ENCODE measurements at places on chromosomes 16 and 17.

DNA sequence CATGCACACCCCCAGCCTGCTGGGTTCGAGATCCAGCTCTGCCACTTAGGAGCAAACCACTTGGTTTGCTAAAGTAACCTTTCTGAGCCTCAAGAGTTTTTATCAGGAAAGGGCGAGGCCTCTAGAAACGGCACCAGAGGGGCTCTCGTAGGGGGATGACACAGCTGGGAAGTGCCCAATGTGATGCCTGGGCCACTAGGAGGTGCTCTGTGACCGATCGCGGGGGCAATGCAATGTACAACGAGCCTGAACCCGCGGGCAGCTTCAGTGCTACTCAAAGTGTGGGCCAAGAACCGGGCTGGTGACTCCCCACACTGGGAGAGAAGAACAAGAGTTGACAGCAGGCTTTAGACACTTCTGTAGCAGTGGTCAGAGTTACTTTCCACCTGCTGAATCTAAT is 9.4 kb downstream of the C16orf89 start:
- DNase-seq, result peak; percentile 81

GRCh38 chr16:6356911-6357310 is 975.7 kb upstream of the RBFOX1 start:
- no peak for DNase-seq

GRCh38 chr16:53465606-53466280 is 31.5 kb downstream of the RBL2 start:
- DNase-seq, result no peak

DNA sequence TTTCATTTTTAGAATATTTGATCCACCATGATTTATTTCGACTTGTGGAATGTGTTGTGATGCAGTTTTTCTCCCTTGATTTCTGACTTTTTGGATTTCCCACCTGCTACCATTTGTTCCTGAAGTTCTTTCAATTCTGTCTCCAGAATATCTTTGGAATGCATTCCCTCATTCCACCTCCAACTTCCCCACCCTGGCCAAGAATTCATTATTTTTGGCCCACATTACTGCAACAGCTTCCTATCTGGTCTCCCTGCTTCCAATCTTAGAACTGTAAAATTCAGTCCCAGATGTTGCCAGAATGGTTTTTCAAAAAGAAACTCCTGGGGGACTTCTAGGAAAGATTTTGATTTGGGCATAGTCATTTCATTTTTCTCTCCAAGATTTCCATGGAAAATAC is 182.3 kb upstream of the HS3ST4 start:
- no peak for DNase-seq

DNA sequence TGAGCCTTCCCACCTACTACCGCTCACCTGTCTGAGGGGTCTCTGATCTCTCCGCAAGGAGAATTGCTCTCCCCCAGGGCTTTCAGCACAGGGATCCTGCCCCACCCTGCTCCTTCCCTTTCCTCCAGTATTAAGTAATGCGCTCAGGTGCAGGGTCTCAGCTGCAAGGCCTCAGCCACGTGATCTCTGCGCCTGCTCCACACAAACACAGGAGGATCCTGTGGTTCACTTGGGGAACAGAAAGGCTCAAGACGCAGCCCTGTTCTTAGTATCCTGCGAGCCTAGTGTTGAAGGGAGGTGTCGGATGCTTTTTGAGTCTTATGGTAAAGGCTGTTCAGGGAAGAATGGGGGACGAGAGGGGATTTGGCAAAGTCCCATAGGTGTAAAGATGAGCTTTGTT is 41.6 kb upstream of the GCSH start:
- no peak for DNase-seq

DNA sequence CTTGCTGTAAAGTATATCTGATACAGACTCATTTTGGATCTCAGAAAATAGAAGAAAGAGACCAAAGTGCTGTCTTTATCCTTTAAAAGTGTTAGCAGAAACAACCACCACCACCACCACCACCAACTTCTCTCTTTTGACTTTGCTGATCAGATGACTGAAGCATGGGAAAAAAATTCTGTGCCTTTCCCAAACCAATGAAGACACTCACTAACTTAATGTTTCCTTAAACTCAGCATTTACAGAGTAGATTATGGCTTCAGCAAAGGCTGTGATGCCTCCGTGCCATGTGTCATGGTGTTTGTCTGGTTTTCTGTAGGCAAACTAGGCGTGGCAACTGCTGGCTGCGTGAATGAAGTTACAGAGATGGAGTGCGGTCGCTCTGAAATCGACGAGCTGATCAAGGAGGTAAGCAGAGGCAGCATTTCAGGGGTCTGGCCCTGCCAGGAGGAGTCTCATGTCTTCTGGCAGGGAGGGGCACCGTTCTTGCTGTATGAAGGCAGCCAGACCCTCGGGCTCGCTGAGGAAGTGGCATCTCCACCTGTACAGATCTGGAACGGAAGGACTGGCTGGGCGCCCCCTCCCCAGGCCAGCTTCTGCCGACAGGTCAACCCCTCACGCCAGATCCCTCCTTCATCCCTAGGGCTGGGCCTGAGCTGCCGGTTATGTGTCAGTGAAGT is 12.4 kb downstream of the IRF8 start:
- no peak for DNase-seq

GRCh38 chr16:10876799-10877341 is at the start of gene CIITA:
Gene CIITA, plus strand, starts transcription at chr16:10877202. Its CDS starts 129 bp downstream, at chr16:10877331.
- no peak for DNase-seq

- DNase-seq, result no peak
Observed at GRCh38 chr17:69702078-69702477, 287.6 kb downstream of the MAP2K6 start.

GRCh38 chr16:57356547-57356946 is 2.0 kb upstream of the CCL22 start:
- DNase-seq, result no peak

DNA sequence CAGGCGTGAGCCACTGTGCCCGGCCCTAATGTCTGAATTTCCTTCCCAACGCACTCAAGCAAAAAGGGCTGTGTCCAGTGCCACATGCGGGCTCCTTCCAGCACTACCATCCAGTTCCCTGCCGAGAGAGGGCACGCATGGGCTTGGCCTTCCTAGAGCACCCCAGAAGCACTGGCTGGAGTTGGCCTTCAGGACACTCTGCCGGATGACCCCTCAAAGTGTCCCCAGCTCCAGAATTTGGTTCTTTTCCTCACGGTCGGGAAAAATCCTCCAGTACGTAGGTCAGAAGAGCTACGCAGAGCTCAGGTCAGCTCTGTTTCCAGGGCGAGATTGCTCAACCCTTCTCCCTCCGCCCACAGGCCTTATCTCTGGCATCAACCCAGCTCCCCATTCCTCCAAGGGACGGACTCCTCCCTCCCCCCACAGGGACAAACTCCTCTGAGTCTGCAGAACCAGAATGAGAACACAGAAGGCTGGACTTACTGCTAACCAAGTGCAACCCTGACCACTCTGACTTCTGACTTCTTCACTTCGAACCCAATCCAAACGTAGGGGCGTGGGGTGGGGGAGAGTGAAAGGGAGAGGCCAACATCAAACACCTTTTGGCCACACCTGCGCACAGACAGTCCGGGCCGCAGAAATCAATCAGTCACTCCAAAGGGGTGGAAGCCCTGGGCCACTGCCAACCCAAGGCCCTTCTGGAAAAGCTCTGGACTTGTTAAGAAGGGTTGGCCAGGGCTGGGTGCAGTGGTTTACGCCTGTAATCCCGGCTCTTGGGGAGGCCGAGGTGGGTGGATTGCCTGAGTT is 3.6 kb downstream of the CDC42EP4 start:
- DNase-seq, result peak; percentile 84

GRCh38 chr17:6893382-6894205 is 62.1 kb upstream of the TEKT1 start:
- peak; percentile 14 for DNase-seq

DNA sequence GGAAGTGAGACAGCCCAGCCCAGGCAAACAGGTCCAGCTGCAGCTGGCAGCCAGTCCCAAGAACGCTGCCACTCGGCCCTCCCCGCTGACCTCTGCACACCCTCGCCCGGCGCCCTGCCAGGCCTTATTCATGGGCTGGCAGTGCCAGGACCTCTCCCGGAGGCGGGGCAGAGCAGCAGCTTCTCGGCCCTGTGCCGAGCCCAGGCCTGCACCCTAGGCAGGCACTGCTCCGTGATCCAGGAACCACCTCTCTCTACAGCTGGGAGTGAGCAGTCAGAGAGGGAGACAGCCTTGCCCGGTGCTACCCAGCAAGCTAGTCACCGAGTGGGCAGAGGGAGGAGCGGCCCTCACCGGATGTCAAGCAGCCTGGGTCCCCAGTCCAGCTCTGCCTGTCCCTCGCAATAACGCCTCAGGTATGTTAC is 79.9 kb upstream of the CBX4 start:
- DNase-seq, result no peak

- DNase-seq, result no peak
Observed at GRCh38 chr16:24544640-24545039, 5.3 kb downstream of the RBBP6 start.

DNA sequence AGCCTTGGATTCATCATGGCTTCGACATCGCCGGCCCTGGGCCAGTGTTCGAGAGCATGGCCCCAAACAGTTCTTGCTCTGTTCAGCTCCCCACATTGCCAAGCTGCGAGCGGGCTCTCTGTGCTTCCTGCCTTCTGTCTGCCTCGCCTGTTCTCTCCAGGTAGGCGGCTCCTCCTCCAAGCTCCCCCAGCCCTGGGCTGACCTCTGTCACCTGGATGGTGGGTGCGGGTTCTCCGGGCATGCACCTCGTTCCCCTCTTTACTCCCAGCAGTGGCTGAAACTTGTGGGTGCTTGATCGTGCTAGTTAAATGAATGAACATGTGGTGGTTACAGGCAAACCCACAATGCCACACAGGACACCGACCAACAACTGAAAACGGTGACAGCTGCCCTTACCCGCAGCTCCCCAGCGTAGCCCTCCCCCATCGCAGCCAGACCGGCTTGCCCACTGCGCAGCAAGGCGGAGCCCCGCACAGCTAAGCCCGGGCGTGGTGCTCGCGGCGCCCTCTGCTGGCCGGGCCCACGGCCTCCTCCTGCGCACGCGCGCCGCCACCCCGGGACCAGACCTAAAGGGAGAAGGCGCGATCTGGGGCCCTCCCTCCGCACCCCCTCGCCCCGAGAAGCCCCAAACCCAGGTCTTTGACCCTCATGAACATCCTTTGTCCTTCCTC is 23.0 kb upstream of the EIF1 start:
- peak; percentile 87 for DNase-seq

- no peak for DNase-seq
Observed at GRCh38 chr16:76175718-76176117, 101.5 kb upstream of the CNTNAP4 start.

- DNase-seq, result no peak
Observed at GRCh38 chr16:4053301-4053845, 62.9 kb downstream of the ADCY9 start.

- peak; percentile 32 for DNase-seq
Observed at GRCh38 chr16:13397126-13397525, 495.7 kb downstream of the SHISA9 start.

- DNase-seq, result no peak
Observed at GRCh38 chr17:27283060-27283459, 10.9 kb upstream of the WSB1 start.

DNA sequence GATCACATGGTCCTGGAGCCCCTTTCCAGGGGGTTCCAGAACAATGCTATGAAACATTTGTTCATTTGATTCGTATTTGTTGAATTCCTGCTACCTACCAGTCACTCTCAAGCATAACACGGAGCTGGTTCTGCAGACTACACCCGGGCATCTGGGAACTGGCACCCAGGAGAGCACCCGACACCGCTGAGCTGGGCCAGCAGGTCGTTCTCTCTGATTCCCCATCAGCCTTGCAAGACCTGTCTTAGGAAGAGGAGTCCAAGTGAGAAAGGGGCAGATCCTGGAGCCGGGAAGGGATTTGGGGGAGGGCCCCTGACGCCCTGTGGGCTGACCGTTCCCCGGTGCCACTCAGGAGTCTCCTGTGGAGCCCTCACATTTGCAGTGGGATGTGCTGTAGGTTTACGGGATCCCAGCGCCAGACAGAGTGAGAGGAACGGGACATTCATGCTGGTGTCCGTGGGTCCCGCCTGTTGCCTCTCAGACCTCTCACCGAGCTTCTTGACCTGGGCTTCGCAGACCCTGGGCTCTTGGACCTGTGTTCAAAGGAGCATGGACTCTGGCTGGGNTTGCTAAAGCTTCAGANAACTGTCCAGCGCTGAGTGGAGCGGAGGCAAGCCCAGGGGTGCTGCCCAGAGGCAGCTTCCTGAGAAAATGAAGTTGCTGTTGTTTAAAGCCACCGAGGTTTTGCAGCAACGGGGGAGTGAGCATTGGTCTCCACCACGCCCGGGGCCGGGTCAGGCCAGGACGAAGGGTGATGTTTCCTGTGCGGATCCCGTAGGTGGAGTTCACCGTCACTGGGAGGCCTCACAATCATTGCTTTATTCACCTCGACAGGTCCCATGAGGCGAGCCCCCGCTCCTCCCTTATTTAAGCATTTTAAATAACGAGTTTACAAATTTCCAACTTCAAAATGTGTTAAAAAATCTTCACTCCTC is 49.2 kb downstream of the METRNL start:
- DNase-seq, result no peak

GRCh38 chr17:81930142-81931125 is 2.9 kb upstream of the MAFG start:
- no peak for DNase-seq

GRCh38 chr16:82633964-82634600 is 7.3 kb downstream of the CDH13 start:
- DNase-seq, result peak; percentile 76

DNA sequence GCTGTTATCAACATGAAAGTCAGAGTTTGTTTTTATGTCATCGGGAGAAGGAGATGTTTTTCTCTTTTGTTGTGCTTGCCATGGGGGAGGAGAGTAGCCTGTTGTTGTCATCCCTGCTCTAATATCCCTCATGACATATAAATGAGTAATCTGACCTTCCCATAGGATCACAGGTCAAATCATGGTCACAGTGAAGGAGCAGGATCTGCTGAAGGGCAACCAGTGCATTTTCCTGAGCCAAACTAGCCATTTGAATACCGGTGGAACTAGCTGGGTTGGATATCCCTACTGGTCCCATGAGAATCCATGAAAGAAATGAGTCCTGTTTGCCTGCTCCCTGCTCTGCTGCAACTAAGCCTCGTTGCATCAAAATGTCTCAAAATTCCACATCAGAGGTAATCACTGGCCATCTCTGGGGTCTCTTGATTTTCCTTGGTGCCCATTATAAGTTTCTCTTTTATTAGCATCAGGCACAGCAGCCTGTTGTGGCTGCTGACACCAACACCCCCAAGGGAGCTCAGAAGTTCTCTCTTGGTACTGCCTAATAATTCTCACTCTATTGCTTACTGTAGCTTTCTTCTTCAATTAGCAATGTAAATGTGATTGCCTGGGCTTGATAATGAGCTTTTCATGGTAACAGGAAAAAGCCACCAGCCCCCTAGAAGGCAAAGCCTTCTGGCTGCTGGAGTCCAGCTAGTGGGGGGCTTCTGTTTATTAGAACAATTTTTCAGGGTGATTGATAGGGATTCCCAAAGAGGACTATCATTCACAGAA is 211.4 kb upstream of the ERCC4 start:
- DNase-seq, result peak; percentile 5

Measured in mesendoderm (in vitro differentiated cells).